Kidney capillary endothelial cell (primary cell): ENCODE measurements at places on chromosomes 7 and 10.

DNA sequence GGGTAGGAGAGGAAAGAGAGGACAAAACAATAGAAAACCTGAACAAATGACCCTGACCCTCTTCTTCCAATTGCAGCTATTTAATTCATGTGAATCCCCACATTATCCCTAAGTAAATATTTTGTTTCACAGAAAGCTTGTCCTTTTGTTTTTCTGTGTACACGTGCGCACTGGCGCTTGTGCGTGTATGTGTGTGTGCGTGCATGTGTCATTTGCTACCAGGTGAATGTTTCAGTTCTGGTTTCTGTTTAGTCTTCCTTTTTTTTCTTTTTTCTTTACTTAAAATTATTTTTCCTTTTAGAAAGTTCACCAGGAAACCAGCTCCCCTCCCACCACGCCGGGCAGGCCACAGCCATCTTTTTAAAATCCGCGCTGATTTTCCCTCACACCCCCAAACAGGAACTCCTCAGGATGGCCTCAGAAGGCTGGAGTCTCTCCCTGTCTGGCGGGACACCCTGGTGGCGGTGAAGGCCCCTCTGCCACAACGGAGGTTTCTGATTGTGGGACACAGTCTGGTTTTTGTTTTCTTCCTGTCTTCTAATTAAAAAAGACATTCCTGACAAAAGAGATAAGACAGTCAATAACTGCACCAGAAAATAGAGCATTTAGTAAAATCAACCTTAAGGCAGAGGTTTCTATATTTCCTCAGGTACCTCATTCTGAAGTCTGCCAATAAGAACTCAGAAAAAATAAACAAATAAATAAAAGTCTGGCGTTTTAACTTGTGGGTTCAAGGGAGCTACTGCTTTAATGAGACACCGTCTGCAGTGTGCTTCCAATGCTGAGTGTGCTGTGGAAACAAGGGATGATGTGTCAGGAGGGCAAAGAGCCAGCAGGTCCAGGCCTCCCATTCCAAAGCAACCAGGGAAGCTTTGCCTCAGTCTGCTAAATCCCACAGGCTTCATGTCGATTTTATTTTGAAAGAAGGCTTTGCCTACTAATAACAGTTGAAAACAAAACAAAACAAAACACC lies 17.4 kb downstream of the IRF5 start:
- no peak for DNase-seq

- no peak for DNase-seq
Measured at GRCh38 chr7:127792528-127793342, 140.7 kb downstream of the SND1 start.

- DNase-seq, result no peak
Measured at GRCh38 chr10:69464801-69465401, 13.6 kb downstream of the TSPAN15 start.

DNA sequence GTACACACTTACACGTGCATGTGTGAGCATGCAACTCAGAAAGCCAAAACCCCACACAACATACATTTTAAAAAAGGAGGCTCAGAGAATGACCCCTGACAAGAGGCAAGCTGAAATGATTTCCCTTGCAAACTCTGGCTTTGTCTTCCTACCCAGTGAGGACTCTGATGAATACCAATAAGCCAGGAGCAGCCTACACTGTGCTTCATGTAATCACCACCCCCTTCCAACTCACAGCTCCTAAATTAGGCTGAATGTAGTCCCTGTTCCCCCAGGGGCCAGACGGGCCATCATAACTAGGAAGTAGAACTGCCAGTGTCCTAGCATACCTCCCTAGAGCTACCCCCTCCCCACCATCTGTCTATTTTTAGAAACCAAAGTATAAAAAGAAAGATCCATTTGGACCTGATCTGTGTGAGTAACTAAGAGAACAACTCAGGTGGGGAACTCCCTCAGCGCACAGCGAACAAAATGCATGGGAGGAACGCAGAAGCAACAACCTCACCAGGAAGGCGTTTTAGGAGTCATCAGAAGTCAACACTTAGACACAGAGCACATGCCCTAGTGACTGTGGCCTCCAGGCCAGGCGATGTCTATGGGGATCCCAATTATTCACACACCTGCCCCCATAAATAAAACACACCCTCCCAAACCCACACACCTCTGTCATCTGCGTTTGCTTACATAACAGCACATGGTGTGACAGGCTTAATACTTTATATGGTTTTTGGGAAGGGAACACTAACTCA lies 1.9 kb downstream of the DGKI start:
- no peak for DNase-seq

DNA sequence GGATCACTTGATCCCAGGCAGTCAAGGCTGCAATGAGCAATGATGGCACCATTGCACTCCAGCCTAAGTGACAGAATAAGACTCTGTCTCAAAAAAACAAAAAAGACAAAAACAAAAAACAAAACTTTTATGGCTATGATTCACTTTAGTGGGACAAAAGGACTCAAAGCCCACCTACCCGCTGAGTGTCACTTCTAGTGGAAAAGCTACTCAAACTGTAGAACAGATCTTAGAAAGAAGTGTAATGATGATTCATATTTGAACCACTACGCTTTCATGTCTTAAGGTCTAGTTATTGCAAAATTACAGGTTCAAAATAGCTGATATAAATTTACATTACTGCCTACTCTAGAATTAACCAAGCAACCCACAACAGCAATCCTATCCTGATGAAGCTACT lies 47.1 kb upstream of the OTUD1 start:
- DNase-seq, result no peak

DNA sequence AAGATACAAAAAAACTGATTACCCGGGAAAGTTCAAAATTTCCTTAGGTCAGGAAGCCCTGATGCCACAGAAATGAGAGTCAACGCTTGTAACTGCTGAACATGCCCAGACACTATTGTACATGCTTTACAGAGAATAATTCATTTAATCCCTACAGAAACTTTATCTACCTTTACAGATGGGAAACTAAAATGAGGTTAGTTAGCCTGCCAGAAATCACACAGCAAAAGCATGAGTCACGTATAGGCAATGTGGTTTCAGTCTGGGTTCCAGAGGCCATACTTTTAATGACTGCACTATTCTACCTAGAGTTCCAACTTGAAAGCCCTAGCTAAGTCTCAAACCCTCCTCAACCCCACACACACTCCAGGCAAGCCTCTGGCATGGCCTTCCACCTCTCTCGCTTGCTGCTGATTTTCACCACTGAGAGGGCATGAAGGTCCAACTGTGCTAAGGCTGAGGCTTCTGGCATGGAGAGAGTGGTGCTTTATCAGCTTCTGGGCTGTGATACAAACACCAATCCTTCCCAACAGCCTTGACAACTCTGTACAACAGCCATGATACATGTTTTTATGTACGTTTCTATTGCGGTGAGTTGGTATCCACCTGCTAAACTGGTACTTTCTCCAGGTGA lies 1011.2 kb upstream of the GHITM start:
- no peak for DNase-seq

- peak; percentile 12 for DNase-seq
Measured at GRCh38 chr10:125017547-125018298, 75.8 kb downstream of the ZRANB1 start.

DNA sequence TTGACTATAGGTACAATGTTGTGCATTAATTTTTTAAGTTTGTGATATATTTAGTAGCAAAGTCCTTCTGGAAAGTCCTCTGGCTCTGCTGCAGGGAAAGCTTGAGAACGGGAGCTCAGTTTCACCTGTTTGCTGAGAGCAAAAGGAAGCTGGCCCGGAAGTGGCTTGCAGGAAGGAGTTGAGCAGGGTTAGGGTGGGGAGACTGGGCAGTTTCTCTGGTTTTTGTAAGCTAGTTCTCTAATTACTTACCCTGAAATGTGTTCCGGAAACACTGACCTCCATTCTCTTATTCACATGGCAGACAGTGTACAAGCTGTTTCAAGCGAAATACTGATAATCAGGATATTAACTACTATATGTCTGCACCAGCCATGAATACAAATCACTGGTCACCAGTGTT lies 22.3 kb downstream of the MAP3K8 start:
- DNase-seq, result no peak

DNA sequence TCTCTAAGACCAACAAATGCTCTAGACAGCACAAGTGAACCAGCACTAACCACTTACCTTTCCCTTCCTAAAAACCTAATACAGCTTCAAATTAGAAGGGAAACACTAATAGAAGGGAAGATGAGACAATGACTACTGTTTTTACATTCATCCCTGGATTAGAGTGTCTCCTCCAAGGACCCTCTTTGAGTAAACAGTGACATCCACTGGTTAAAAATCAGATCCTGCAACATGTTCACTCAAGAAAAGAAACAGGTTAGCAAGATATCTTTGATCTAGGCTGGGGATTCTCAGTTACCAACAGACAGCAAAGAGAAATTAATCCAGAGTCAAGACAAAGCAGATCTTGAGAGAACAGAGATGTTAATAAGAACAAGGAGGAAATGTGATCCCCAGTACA lies 177.7 kb upstream of the GHITM start:
- no peak for DNase-seq

DNA sequence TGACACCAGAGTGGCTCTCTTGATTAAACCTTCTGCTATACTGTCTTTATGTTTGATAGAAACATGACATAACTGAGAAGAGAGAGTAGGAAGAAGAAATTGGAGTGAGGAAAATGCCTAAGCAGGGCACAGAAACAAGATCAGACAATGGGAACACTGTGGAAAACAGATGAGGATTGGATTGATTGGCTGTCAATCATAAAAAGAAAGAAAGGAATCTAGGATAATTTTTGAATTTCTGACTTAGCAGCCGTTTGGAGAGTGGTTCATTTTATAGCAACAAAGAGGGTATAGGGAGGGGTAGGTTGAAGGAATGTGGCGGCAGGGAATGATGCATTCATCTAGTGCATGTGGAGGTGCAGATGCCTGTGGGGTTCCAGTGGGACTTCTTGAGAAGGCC lies 7.8 kb downstream of the TEX47 start:
- DNase-seq, result no peak

- no peak for DNase-seq
Measured at GRCh38 chr7:17437586-17437985, 139.1 kb downstream of the AHR start.

DNA sequence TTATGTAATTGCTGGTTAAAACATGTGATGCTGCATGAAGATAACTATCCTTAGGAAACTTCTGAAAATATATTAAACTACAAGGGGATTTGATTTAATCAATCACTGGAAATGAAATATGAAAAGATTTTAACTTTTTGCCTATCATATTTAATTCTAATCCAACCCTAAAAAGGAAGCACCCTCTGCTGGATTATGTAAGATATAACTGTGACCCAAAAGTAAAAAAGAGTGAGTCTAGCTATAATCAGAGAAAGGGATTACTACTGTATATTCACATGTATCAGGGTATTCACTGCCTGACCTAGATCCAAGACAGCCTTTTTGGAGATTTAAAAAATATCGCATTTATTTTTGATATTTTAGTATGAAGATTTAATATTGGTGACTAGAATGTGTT lies 295.5 kb downstream of the MDFIC start:
- no peak for DNase-seq

- DNase-seq, result no peak
Measured at GRCh38 chr7:98655611-98656010, 38.5 kb downstream of the NPTX2 start.

DNA sequence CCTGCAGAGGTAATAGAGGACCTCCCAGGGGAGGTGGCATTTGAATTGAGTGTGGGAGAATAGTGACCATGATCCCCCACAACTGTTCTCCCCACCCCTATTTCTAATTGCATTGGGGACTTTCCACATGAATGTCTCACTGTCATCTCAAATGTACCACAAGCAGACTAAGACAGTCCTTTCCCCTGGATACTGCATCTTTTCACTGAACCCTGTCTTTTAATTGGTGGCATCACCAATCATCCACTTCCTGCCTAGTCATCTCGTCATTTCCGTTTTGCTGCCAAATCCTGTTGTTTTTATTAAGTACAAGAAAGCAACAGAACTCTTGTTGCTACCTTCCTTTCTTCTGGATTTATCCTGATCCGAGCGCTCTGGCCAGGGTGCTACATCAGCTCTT lies 120.3 kb downstream of the NRP1 start:
- no peak for DNase-seq

DNA sequence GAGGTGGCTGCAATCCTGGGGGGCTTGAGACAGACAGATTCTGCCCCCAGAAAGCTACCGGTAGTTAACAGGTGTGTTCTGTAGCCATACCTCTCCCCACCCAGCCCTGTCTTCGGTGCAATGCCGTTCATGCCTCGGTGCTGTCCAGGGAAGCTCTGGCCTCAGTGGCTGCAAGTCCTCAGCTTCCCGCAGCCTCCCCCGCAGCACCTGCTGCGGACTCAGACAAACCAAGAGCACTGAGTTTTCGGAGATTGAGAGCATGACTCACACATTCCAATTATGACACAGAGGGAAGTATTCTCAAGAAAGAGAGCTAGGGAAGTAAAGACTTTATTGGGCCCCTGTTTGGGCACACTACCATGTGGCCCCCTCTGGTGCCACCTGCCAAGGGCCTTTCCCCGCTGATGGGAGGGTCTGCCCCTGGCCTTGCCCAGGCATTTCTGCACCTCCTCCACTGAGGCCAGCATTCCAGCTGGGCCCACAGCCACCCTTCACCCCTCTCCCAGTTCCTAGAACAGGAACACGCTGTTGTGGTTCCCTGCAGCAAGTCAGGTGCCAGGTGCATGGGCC lies 30.2 kb upstream of the EZH2 start:
- DNase-seq, result no peak

- no peak for DNase-seq
Measured at GRCh38 chr7:45068236-45069023, 20.3 kb downstream of the NACAD start.

DNA sequence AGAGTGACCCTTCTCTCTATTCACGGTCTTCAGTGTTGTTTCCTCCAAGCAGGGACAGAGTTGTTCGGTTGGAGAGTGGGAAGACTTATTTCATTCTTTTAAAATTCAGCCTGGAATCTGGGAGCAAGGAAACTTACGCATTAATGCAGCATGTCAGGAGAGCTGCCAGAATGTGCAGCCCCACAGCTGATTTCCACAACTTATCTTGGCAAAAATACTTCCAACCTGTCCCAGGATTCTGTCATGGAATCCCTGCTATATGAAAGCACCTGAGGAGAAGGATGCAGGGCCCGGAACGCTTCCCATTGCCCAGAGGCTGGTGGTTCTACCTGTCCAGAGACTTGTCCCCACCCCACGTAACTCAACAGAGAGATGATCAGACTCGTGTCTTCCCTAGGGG lies 86.9 kb upstream of the MKI67 start:
- no peak for DNase-seq

DNA sequence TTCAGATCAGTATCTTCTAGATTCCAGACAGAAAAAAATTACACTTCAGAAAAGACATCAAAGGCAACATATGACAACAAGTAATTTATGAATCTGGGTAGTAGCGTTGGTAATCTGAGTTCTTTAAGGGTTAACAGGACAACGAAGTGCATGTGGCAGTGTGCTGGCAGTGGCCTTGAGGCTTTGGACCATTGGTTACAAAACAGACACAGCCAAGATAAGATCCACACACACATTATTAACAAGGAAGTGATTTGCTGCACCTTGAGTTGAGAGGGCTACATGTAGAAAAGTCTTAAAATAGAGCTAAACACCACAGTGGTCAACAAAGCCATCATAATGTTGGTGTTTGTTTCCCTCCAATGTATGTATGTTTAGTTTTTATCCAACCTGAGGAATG lies 40.6 kb downstream of the AKR1D1 start:
- no peak for DNase-seq

- no peak for DNase-seq
Measured at GRCh38 chr10:2972810-2973209, 94.5 kb upstream of the PFKP start.
